Right renal cortex interstitium (tissue), 3 donors: ENCODE measurements at places on chromosomes 7 and 10.

GRCh38 chr10:122664501-122664900 is 35.1 kb downstream of the C10orf120 start:
- DNase-seq, result no peak

GRCh38 chr7:24200407-24200966 is 83.5 kb upstream of the NPY start:
- DNase-seq, result no peak

- no peak for DNase-seq
Observed at GRCh38 chr7:30351724-30352123, 67.3 kb downstream of the ZNRF2 start.

- DNase-seq, result no peak
Observed at GRCh38 chr10:78604721-78605120, 464.0 kb upstream of the ZMIZ1 start.

GRCh38 chr10:100535338-100535714 is 417 bp upstream of the HIF1AN start:
- no peak for DNase-seq

GRCh38 chr7:149261316-149261828 is 624 bp upstream of the ZNF783 start:
- peak; percentile 12 for DNase-seq

- DNase-seq, result no peak
Observed at GRCh38 chr10:67119651-67120050, 193.8 kb downstream of the LRRTM3 start.

- no peak for DNase-seq
Observed at GRCh38 chr7:132461032-132461592, 115.2 kb downstream of the PLXNA4 start.

DNA sequence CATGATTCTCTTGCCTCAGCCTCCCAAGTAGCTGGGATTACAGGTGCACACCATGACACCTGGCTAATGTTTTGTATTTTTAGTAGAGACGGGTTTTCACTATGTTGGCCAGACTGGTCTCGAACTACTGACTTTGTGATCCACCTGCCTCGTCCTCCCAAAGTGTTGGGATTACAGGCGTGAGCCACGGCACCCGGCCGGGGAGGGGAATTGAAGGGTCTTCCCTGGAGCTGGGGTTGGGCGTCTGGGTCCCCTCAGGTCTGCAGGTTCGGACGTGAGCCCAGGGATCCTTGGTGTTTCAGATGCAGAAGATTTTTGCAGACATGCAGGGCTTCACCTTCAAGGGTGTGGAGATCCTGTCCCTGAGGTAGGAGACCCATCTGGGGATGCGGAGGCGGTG is 6.0 kb upstream of the MUC12 start:
- DNase-seq, result no peak
